ENCODE measurements at places on chromosomes 12 and 14. TPM values are rescaled to one million over a fixed set of nuclear protein-coding genes. Genes with fewer than 3 reads are reported as not detected.
A peak's percentile ranks its signal among the peaks of the same experiment; 100 is the strongest.

DNA sequence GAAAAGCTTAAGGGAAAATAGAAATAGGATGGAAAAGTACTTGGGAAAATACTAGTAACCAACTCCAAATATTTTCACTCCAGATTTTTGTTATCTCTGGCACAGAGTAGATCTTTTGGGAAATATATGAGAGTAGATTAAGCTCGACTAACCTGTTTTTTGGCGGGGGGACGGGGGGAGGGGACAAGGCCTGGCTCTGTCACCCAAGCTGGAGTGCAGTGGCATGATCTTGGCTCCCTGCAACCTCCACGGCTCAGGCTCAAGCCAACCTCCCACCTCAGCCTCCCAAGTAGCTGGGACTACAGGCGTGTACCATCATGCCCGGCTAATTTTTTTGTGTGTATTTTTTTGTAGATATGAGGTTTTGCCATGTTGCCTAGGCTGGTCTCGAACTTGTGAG, 4.8 kb downstream of the DHRS7 start:
- no peak overlapping the region for H3K4me3 ChIP-seq
- no peaks in the 10 kb centered on the region for H3K27me3 ChIP-seq
- H3K36me3 ChIP-seq: no peaks in the 10 kb centered on the region
- DNase-seq: no peak
- H3K27ac ChIP-seq: no peak overlapping the region
- H3K4me1 ChIP-seq: peaks cover 26% of the 10 kb centered on the region

GRCh38 chr14:56686416-56686815, 106.8 kb downstream of the TMEM260 start:
- no peak overlapping the region for H3K4me3 ChIP-seq
- no peaks in the 10 kb centered on the region for H3K27me3 ChIP-seq
- no peaks in the 10 kb centered on the region for H3K4me1 ChIP-seq
- H3K36me3 ChIP-seq: no peaks in the 10 kb centered on the region
- no peak overlapping the region for H3K27ac ChIP-seq

DNA sequence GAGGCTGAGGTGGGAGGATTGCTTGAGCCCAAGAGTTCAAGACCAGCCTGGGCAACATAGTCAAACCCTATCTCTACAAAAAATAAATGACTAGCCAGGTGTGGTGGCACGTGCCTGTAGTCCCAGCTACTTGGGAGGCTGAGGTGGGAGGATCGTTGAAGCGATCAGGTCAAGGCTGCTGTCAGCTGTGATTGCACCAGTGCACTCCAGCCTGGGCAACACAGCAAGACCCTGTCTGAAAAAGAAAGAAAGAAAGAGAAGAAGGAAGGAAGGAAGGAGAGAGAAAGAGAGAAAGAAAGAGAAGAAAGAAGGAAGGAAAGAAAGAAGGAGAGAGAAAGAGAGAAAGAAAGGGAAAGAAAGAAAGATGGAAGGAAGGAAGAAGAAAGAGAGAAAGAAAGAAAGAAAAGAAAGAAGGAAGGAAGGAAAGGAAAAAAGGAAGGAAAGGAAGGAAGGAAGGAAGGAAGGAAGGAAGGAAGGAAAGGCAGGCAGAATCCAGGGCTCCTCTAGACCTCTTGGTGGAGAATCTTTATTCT, 71.5 kb upstream of the FBRSL1 start:
- no peak overlapping the region for H3K4me3 ChIP-seq
- H3K4me1 ChIP-seq: no peaks in the 10 kb centered on the region
- DNase-seq: no peak
- no peaks in the 10 kb centered on the region for H3K36me3 ChIP-seq

- no peaks in the 10 kb centered on the region for H3K36me3 ChIP-seq
- H3K4me3 ChIP-seq: peak overlapping the region; percentile 84
- DNase-seq: no peak
- H3K4me1 ChIP-seq: peaks cover 24% of the 10 kb centered on the region
These were observed 536 bp downstream of the TM7SF3 start for GRCh38 chr12:27013611-27014084.

DNA sequence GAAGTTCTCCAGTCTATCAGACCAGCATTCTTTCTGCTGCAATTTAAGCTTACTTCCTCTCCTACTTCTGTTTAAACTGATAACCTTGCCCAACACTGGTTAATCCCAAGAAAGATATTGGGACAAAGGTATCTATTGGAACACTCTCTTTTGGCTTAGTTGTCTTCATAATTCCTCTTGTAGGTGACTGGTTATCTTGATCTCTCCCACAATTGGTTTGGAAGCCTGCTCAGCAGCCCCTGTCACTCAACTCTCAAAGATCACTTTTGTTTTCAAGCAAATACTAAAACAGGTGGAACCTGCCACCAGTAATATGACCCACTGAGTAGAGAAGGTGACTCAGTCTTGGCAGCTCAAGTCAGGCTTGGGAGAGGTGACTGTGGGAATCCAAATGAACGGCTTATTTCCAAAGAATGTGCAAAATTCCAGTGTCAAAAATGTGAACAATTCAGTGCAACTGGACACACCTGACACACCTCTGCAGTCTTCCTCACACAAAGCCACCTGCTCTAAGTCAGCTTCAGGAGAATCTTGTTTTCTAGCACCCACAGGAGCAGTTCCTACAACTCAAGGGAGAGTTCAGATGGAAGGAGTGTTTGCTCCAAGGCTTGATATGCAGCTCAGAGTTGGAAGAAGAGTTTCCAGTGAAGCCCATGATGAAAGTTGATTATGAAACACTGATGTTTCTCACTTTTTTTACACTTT, 83.2 kb upstream of the SLC38A2 start:
- H3K27ac ChIP-seq: no peak overlapping the region
- H3K4me3 ChIP-seq: no peak overlapping the region
- peaks cover 24% of the 10 kb centered on the region for H3K4me1 ChIP-seq
- DNase-seq: no peak
- H3K27me3 ChIP-seq: no peaks in the 10 kb centered on the region
- H3K36me3 ChIP-seq: no peaks in the 10 kb centered on the region

DNA sequence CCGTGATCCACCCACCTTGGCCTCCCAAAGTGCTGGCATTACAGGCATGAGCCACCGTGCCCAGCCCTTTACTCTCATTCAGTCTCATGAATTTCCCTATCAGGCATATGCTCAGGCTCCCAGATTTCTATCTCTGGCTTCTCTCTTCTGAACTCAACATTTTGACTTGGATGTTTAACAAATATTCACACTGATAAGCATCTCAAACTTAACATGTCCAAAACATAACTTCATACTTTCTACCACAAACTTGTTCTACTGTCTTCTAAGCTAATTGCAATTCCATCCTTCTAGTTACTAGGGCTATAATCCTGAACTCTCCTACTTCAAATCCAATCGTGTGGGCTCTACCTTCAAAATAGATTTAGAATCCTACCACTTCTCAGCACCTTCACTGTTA, 73.9 kb upstream of the PAWR start:
- no peaks in the 10 kb centered on the region for H3K36me3 ChIP-seq
- no peak overlapping the region for H3K27ac ChIP-seq
- no peaks in the 10 kb centered on the region for H3K27me3 ChIP-seq

- H3K4me3 ChIP-seq: no peak overlapping the region
- no peak for DNase-seq
- no peaks in the 10 kb centered on the region for H3K4me1 ChIP-seq
- H3K27me3 ChIP-seq: no peaks in the 10 kb centered on the region
- H3K27ac ChIP-seq: no peak overlapping the region
These were observed 172.7 kb downstream of the NRXN3 start for GRCh38 chr14:78342879-78343278.

DNA sequence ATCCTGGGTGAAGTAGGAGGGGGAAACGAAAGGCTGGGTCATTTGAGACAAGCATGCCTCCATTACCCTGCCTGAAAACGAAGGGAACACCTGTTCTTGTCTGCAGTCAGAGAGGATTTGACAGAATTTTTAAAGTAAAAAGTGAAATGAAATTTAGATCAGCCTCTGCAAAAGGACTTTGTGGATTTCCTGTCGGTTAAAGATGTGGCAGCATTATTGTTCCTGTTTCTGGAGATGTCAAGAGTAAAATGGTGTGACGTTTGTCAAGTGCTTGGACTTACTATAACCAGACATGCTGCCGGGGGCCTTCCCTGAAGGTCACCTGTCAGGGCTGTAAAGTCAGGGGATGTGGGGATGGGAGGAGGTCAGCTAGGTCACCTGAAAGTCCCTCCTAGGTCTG, 32.0 kb downstream of the NRXN3 start:
- no peaks in the 10 kb centered on the region for H3K36me3 ChIP-seq
- DNase-seq: no peak
- no peak overlapping the region for H3K4me3 ChIP-seq

DNA sequence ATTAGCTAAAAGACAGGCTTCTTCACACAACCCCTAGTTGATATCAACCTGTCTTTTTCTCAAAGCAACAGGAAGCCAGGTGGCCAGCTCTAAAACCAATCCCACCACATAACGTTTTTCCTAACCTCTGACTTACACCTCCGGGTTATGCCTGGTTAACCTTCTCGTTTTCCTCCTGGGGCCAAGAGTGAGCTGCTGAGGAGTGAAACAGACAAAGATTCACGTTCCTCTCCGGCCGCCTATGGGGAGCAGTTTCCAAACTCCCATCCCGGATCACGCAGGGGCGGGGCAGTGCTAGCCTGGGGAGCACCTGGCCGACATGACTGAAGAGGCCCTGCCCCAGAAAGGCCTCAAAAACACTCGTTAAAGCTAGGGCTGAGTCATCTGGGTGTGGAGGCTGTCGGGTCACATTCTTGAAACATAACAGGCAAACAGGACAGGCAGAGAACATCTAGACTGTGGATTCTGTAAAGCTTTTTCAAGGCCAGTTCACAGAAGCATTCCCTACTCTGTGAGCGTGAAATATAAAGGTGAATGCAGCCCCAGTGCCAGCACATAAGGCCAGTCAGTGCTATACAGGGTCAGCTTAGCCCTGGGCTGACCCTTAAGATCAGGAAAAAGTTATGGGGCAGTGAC, 25.9 kb upstream of the LGALS3 start:
- peaks cover 87% of the 10 kb centered on the region for H3K4me1 ChIP-seq
- no peaks in the 10 kb centered on the region for H3K27me3 ChIP-seq
- H3K36me3 ChIP-seq: no peaks in the 10 kb centered on the region
- peak; percentile 92 for DNase-seq
- peak overlapping the region; percentile 96 for H3K27ac ChIP-seq
- peak overlapping the region; percentile 28 for H3K4me3 ChIP-seq

DNA sequence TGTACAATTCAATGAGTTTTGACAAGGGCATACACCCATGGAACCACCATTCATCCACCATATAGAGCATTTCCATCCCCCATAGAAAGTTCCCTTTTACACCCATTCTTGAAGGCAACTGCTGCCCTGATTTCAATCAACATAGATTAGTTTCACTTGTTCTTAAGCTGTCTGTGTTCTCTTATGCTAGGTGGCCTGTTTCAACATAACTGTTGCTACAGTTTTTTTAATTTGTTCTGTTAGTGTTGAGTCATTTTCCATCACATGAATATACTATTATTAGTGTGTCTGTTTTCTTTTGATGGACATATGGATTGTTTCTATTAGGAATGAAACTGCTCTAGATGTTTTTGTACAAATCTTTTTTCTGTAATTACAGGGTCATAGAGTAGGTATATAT, 123.4 kb downstream of the PTPRQ start:
- H3K4me1 ChIP-seq: no peaks in the 10 kb centered on the region
- H3K4me3 ChIP-seq: no peak overlapping the region
- H3K27ac ChIP-seq: no peak overlapping the region

DNA sequence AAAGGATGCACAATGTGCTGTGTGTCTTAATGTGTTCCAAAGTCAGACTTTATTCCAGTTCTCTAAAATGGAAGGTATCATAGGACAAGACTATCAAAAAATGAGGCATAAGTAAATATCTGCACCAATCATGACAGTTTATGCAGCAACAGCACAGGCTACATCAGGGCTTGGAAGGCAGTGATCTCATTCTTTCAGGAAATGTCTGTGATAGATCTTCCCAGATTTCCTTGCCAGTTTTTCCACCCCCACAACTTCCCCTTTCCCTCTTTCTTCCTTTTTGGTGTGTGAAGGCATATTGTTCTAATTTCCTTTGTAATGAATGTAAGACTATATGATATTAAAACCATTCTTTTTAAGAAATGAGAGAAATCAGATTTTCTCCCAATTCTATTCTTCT, 326.7 kb downstream of the ATP23 start:
- no peaks in the 10 kb centered on the region for H3K36me3 ChIP-seq
- H3K27me3 ChIP-seq: no peaks in the 10 kb centered on the region
- H3K27ac ChIP-seq: no peak overlapping the region
- H3K4me1 ChIP-seq: no peaks in the 10 kb centered on the region
- no peak overlapping the region for H3K4me3 ChIP-seq

- H3K4me3 ChIP-seq: no peak overlapping the region
- peaks cover 8% of the 10 kb centered on the region for H3K4me1 ChIP-seq
- H3K36me3 ChIP-seq: no peaks in the 10 kb centered on the region
- H3K27me3 ChIP-seq: no peaks in the 10 kb centered on the region
- H3K27ac ChIP-seq: no peak overlapping the region
- DNase-seq: no peak
These were observed 191.4 kb downstream of the CACNA1C start for GRCh38 chr12:2244013-2244861.

CBLN3 gene
- 2.9 TPM for total RNA-seq

SPIC gene
- not detected for total RNA-seq

SLC2A14 gene
- not detected for total RNA-seq

CPNE6 gene
- not detected for total RNA-seq

TSPAN19 gene
- total RNA-seq: not detected

ZNF219 gene
- total RNA-seq: 52.8 TPM

MANSC1 gene
- 26.4 TPM for total RNA-seq

LRIG3 gene
- 40.5 TPM for total RNA-seq

BICDL1 gene
- total RNA-seq: 20.6 TPM

KLRF1 gene
- total RNA-seq: 2.7 TPM

DNAI7 gene
- 0.49 TPM for total RNA-seq

PIWIL1 gene
- total RNA-seq: not detected

PPP1R1A gene
- not detected for total RNA-seq
